ENCODE measurements at places on chromosomes 16 and 17.

GRCh38 chr16:64962786-64963185, 159.1 kb downstream of the CDH11 start:
- DNase-seq = no peak

- peak; percentile 50 for DNase-seq
These were observed 40.2 kb upstream of the MAF start for GRCh38 chr16:79640513-79641360.

DNA sequence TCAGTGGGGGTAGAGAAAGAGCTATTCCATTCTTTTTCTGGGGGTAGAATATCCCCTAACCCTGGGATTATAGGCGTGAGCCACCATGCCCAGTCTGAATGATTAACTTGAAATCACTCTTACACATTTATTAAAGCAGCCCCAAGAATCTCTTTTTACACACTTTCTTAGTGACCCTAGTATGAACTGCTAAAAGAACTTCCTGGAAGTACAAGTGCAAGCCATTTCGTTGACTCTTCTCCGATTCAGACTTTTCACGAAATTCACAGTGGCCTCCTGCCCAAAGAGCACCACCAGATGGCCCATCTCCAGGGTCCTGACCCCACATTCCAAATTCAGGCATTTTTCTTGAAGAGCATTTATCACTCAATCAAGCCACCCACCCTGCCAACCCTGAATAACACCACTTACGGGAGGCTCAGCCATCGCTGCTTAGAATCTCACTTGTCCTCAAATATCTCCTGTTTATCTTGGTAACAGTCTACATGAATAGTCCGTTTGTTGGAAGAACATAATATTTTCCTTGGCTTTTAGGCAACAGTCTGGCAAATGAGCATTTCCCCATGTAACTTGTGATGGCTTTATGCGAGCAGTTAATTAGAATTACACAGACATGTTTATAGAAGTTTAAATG, 28.0 kb downstream of the ZNF423 start:
- no peak for DNase-seq

DNA sequence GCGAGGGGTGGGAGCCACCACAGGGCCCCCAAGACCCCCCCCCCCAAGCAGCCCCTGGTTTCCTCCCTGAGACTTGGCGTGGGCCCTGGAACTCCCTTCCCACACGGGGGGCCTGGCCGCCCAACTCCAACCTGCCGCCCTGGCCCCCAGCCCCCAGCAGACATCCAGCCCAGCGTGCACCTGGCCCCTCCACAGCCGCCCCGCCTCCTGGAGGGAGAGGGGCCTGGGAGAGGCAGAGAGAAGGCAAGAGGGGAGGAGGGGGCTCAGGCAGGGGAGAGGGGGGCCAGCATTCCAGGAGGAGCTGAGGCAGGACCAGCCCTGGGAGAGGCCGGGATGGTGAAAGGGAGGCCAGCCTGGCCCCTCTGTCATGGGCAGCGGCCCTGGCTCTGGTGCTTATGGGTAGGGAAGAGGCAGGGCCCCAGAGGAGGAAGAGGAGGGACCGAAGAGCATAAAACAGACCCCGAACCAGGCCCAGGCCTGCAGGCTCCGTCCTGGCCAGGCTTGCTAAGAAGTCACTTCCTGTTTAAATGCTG, 16.7 kb downstream of the IL34 start:
- no peak for DNase-seq

GRCh38 chr16:85347213-85347591, 234.9 kb upstream of the CIBAR2 start:
- DNase-seq = no peak

DNA sequence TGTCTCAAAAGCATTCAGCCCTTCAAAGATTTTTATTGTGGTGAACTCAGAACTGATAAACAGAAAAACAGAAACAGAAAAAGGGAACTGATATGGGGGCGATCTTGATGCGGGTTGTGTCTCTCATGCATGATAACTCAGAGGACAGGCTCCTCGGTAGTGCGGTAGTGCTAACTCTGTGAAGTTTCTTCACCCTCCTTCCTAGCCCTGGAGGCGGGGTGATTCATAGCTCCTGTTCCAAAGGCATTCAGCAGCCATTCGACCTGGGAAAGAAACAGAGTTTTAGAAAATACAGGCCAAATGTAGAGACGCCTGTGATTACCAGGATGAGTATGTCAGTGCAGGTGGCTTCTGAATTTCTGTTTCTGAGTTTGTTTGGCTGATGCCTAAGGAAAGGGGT, 5.5 kb upstream of the MAF start:
- DNase-seq = no peak

DNA sequence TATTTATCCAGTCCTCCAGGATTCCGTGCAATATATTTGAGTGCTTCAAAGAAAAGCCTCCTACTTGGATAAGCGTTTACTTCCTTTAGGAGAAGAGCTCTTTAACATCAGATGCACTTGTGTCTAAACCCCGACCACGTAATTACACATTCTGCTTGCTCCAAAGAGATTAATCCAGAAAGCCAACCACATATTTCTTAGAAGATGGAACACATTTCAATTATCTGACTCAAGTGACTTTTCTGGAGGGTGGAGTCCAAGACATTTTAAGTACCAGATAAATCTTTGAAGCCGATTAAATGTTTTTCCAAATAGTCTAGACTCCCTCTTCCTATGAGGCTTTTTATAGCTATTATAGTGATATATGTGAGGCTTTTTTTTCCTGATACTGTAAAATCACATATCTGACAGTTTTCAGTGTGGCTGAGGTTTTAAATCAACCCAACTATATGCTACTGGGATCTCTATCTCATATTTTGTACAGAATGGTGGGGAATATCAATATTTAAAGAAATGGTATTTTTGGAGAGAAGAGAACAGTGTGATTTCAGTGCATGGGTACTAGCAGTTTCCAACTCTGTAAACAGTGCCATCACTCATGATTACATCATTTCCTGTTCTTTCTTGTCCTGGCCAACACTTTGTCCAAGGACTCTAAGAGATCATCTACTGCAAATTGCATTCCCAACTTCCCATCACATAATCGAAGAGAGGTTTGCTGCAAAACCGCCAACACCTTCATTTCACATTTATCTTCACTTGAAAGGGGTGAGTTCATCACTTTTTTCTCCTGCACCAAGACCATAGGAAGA, 192.4 kb upstream of the HSBP1 start:
- no peak for DNase-seq

DNA sequence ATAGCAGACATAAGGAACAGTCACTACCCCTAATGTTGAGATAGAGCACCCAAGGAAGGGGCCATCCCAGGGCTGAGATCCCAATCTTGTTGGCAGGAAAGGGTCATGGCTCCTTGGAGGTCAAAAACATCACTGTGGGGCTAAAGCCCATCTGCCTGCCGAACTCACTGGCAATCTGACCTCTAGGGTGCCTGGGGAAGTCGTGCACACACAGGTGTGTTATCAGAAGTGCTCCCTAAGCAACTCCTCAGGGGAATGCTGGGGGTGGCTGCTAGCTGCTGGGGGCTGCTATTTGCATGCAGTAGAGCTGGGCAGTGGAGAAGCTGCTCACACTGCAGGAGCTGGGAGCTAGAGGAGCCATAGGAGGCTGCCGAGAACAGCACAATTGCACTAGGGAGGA, 47.5 kb upstream of the PHOSPHO1 start:
- DNase-seq = no peak

DNA sequence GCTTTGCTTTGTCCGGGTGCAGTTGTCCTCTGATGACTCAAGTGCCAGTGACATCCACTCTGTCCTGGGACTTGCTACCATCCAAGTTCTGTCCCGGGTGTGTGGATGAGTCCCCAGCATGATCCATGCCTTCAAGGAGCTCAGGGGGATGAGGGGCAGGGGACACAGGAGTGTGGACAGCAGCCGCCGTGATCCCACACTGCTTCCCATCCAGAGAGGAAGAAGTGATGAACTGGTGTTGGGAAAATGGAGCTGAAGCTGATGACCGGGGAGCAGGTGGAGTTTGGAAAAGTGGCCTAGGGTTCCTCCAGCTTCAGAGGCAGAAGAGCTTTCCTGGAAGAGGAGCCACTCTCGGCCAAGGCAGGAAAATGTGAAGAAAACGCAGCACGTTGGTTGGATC, 249.6 kb upstream of the TNRC6C start:
- DNase-seq = no peak

- DNase-seq = no peak
These were observed 200.4 kb downstream of the LGALS9B start for GRCh38 chr17:20266806-20267458.

GRCh38 chr17:8087075-8087951, at the start of gene ALOX12B:
Gene ALOX12B (minus strand): TSS chr17:8087716. CDS start chr17:8087442, 274 bp downstream.
- DNase-seq = no peak

DNA sequence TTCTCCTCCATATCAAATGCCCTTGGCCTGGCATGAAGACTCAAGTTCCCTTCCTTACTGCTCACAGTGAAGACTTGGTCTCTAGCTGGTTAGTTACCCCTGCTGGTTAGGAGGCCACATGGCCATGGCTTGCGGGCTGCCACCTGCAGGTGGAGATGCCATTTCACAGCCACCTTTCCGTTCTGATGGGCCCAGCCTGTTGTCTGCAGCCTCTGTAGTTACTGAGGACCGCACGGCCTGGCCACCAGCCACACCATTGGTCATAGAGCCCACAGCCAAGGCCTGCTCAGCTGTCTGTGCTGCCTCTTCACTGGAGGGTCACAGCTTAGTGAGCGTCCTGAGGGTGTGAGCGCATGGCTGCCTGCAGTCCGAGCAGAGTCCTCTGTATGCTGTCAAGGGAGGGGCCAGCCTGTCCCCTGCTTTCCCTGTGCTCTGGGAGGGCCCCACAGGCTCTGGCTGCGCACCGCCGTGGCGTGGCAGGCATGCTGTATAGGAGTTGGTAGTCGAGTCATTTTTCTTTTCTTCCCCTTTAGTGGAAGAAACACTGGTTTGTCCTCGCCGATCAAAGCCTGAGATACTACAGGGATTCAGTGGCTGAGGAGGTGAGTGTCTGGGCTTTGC, 59.2 kb downstream of the PLD6 start:
- DNase-seq = peak; percentile 44

GRCh38 chr16:27725236-27726000, 175.5 kb downstream of the KATNIP start:
- DNase-seq = no peak

DNA sequence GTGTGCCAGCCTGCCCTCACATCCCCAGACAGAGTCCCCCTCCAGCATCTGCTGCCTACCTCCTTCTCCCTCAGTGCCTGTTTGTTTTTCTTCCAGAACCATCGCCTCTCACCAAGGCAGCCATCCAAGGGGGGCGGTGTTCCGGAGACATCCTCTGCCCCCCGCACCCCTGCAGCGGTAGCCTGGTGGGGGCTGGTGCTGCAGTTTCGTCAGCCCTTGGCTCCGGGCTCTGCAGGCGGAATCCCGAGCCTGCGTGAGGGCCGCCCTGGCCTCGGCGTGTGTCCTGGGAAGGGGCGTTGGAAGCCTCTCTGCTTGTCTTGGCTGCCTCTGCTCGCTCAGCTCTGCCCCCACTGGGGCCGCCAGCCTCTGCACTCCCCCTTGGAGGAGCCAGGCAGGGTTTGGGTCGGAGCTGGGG, 126.0 kb upstream of the CIBAR2 start:
- no peak for DNase-seq

- no peak for DNase-seq
These were observed 17.6 kb upstream of the PHF12 start for GRCh38 chr17:28968914-28969295.

- DNase-seq = no peak
These were observed 59.8 kb upstream of the FBXO47 start for GRCh38 chr17:39026980-39027451.

DNA sequence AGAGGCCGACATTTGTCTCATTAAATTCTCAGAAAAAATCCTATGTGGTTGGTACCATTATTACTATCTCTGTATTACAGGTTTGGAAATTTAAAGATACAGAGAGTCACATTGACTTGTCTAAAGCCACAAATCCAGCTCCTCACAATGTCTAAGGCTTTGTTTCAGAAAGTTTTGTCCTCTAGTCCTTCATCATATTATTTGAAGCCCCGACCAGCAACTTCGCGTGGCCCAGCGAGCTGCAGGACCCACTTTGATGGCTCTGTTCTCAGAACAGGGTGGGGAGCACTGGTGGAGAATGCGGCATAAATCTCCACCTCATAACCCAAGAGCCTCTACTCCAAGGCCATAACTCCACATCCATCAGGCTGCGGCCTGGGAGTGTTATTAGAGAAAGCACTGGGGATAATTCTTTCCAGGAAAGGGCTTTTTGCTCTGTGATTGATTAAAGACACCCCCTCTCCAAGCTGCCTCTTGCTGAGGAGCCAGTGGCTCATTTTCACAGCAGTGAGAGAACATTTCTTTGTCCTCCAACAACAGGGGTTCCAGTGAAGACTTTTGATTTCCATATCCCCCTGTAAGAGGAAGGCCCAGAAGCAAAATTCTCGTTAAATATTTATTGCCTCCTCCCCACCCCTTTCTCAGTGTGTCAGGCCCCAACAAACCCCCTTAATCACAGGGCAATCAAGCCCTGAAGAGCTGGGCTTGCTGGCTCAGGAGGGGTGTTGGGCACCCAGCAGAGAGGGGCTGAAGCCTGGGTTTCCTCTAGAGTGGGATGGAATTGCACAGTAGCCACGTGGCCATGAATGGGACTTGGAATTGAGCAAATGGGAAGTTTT, 113.7 kb upstream of the CDH11 start:
- DNase-seq = no peak

DNA sequence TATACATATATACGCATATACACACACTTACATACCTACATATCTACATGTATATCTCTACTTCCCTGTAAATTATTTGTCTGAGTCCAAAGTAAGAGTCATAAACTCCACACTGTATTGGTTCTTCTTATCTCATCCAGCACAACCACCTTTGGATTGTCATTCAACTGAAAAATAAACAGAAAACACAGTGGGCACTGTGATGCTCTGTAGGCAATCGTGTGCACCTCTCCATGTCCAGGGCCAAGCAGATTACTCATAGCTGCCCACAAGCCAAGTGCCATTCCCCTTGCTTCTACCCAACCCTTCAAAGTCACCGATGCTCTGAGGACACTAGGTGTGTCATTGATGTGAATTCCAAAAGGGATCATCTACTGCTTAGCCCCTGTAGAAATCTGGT, 12.9 kb upstream of the TEKT3 start:
- no peak for DNase-seq

DNA sequence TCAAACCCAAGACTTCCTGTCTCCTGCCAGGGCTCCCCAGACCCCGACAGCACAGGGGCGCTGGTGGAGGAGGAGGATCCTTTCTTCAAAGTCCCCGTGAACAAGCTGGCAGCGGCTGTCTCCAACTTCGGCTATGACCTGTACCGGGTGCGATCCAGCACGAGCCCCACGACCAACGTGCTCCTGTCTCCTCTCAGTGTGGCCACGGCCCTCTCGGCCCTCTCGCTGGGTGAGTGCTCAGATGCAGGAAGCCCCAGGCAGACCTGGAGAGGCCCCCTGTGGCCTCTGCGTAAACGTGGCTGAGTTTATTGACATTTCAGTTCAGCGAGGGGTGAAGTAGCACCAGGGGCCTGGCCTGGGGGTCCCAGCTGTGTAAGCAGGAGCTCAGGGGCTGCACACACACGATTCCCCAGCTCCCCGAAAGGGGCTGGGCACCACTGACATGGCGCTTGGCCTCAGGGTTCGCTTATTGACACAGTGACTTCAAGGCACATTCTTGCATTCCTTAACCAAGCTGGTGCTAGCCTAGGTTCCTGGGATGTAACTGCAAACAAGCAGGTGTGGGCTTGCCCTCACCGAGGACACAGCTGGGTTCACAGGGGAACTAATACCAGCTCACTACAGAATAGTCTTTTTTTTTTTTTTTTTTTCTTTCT, 8.1 kb downstream of the SERPINF1 start:
- DNase-seq = no peak

GRCh38 chr16:83914091-83914710, 15.3 kb downstream of the MLYCD start:
- no peak for DNase-seq

GRCh38 chr17:7707446-7707845, 2.4 kb downstream of the EFNB3 start:
- no peak for DNase-seq

GRCh38 chr16:35210681-35211433, 1751.4 kb downstream of the TP53TG3F start:
- no peak for DNase-seq

- DNase-seq = no peak
These were observed 21.4 kb downstream of the EMP2 start for GRCh38 chr16:10558746-10559641.
